ENCODE measurements at places on chromosomes 13 and 19. TPM values are rescaled to one million over a fixed set of nuclear protein-coding genes. Genes with fewer than 3 reads are reported as not detected.
A peak's percentile ranks its signal among the peaks of the same experiment; 100 is the strongest.

Gene ADPRHL1
- total RNA-seq: 6.9 TPM

Gene LRG1
- total RNA-seq: 0.19 TPM

Gene SPRED3
- total RNA-seq: 5.4 TPM

- no peak for ATAC-seq
These were observed 58.6 kb upstream of the PDX1 start for GRCh38 chr13:27861165-27861564.

DNA sequence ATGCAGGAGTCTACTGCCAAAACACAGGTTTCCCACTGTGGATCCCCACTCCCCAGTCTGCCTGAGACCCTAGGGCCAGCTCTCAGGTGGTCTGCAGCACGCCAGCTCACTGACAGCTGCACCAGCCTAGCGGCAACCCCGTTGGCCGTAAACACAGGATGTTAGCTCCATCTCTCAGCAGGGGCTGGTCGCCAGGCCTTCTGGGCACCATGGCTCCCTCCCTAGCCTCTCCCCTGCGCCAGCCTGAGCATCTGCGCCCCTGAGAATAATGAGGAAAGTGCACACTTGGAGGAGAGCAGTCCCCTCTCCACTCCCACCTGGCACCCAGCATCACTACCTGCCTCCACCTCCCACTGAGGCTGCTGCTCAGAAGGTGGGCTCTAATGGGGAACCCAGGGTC lies 20.8 kb upstream of the EPHX3 start:
- no peak for ATAC-seq

DNA sequence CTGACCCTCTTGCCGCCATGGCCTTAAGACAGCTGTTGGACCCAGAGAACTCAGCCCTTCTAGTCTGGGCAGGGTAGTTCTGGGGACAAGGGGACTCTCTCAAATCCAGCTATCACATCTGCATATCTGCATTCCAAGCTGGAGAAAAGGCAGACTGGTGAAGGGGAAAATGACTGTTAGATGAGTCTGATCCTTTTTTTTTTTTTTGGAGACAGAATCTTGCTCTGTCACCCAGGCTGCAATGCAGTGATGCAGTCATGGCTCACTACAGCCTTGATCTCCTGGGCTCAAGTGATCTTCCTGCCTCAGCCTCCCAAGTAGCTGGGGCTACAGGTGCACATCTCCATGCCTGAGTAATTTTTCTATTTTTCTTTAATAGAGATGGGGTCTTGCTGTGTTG lies 114.3 kb downstream of the SIPA1L3 start:
- ATAC-seq: no peak

DNA sequence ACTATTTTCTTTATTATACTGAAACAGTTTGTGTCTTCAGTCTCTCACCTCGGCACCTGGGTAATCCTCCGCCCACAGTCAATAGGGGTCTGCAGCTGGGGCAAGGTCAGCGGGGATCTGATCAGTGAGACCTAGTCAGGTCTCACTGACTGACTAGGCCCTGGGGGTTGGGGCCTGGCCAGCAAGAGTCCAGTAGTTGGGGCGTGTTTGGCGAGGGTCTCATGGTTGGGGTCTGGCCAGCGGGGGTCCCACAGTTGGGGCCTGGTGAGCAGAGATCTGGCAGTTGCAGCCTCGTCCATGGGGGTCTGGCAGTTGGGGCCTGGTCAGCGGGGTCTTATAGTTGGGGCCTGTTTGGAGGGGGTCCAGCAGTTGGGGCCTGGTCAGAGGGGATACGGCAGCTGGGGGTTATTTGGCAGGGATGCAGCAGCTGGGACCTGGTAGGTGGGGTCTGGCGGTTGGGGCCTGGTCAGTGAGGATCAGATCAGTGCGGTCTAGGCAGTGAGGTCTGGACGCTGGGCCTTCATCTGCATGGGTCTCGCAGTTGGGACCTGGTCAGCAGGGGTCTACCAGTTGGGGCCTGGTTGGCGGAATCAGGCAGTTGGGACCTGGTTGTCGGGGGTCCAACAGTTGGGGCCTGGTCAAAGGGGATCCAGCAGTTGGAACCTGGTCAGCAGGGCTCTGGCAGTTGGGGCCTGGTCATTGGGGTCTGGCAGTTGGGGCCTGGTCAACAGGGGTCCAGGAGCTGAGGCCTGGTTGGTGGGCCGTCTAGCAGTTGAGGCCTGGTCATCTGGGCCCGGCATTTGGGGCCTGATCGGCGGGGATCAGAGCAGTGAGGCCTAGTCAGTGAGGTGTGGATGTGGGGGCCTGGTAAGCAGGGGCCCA lies 61.1 kb upstream of the TPM4 start:
- ATAC-seq: no peak

DNA sequence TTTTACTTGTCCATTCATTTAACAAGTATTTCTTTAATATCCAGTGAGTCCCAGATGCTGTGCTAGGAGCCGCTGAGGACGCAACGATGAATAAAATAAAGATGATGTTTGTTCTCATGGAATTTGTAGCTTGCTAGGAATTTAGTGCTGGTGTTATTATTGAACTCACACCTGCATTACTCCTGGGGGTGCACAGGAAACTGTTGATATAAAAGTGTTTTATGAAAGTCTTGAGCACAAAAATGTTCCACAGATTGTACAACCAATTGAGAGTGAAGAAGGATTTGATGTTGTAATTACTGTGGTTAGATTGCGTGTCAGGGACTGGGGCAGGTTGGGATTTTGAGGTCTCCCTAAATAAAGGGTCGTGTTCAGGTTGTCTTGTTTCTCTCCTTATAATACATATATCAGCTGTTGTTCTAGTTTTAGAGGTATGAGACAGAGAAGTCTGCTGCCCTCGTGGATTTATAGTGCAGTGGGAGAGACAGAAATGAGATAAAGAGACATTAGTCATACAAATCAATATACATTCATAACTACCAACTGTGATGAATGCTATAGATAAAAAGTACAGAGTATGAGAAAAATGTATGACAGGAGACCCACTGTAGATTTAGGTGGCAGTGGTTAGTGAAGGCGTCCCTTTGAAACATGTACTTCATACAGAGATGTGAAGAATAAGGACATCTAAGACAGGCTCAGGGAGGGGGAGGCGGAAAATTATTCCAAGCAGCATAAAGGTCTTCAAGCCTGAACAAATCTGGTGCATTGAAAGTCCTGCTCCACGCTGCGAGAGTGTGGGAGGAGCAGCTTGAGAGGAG lies 11.3 kb downstream of the CACNG6 start:
- no peak for ATAC-seq

DNA sequence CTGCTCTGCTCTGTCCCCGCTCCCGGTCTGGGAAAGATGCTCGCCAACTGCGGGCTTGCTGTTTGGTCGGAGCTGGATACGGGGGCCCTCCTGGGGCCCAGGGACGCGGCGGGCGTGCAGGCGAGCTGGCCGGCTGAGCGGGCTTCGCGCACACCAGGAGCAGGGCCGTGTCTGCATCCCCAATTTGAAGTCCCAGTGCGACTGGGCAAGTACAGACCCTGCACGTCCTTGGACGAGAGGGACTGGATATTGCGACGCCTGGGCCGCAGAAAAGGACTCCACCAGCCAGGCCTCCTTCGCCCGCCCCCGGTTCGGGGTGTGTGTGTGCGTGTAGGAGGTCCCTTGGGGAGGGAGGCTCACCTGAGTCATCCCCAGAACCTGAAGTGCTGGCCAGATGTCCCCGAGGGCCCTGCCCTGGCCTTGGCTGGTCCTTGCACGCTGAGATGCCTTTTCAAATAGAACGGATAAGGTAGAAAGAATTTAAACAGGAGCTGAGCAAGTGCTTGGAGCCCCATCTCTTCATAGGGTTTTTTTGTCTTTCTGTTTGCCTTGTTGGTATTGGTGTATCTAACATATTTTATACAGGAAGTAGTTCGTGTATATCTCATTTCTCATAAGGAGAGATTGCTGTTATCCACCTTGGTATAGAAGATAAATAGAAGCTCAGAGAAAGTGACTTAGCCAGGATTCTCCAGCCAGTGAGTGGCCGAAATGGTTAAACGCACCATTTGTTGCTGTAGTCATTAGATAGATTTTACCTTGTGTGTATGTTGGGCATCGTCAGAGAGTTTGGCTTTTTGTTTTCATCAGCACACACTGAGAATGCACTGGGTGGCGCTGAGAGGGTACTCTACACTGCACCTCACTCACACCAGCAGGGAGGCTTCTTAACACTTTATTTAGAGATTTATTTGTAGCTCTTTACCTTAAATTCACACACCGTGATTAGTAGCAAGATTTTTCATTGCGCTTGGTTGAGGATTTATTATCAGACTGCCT lies 1.1 kb downstream of the NAXD start:
- no peak for ATAC-seq

- peak; percentile 62 for ATAC-seq
These were observed 1.7 kb upstream of the PCDH17 start for GRCh38 chr13:57629821-57630235.
